Mucosa of gallbladder (tissue), 1 donor: ENCODE measurements at places on chromosomes 4 and X.

DNA sequence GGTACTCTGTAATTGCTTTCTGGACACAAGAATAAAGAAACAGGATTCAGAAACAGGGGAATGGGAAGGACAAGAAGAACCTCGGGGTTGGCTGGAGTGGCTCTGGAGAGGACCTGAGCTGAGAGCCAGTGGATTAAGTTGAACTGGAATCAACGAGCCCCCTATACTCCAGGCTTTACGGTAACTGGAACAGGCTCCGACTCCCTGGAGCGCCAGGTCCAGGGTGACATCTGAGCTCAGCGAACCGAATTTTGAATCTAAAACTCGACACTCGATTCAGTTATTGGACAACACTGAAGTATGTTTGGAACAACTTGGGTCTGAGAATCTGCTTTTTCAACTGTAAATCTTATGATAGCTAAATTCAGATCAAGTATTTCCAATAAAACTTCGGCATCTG, 23.9 kb downstream of the HMX1 start:
- DNase-seq, result no peak

GRCh38 chr4:57100979-57101651, 9.1 kb downstream of the IGFBP7 start:
- DNase-seq, result no peak

DNA sequence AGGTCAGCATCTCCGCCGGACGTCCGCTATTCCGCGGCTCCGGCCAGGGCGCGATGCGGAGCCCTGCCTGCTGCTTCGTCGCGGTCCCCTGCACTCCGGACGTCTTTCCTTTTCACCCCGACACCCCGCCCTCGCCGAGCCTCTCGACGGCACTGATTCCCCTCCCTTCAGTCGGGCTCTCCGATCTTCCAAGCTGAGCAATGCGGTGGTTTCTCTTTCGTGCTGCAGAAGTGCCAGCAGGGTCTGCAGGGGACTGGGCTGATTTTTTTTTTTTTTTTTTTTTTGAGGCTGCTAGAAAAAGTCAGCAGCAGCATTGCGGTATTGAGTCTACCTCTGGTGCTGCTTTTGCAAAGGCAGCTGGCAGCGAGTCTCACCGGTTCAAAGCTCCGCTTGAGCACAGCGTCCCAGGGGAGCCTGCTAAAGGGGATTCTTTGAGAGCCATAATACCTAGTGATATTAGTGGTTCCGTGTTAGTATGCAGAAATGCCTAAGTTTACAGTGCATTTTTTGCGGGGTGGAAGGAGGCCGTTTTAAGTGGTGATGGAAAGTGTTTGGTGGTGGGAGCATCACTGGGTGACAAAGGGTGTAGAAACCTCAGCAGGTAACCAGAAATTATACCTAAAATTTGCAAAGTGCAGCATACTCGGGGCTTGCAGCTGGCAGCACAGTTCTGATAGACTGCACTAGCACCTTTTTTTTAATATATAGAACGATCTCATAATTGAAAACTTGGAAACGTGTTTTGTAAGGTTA, 969 bp downstream of the STIM2 start:
- peak; percentile 70 for DNase-seq

- no peak for DNase-seq
Observed at GRCh38 chrX:88605222-88605583, 141.8 kb upstream of the CPXCR1 start.

GRCh38 chr4:181859439-181859838, 383.8 kb upstream of the TENM3 start:
- DNase-seq, result no peak

DNA sequence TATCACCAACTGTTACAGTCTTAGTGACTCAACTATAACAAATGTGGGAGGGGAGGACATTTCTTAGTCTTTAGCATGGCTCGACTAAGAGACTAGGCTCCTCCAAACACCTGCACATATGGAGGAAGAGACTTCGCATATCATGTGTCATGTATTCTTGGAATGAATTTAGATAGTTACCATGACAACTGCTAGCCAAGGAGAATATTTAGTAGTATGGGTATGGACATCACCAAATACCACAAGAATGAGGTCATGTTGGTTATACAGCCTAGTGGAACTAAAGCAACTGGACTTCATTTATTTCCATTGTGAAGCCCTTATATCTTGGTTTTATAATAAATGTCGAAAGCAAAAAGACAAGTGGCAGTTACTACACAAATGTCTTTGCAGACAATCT, 512.3 kb downstream of the CFAP47 start:
- DNase-seq, result no peak

GRCh38 chr4:54076673-54077072, 12.3 kb upstream of the CHIC2 start:
- no peak for DNase-seq

DNA sequence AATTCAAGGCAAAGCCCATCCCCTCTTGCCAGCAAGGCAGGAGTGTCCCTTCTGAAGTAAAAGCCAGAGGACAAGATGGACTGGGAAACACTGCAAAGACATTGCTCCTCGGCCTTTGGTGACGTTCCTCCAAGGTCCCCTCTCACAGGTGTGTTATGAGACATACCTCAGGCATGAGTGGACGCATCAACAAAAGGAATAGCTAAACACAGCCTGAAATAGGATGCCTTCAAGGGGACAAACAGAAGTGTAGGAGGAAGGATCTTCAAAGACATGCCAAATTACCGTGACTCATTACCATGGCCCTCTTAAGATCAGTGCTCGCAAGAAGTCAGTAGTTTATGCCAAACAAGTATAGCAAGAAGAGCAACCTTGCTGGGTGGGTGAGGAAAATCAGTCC, 6.0 kb upstream of the IDS start:
- no peak for DNase-seq

DNA sequence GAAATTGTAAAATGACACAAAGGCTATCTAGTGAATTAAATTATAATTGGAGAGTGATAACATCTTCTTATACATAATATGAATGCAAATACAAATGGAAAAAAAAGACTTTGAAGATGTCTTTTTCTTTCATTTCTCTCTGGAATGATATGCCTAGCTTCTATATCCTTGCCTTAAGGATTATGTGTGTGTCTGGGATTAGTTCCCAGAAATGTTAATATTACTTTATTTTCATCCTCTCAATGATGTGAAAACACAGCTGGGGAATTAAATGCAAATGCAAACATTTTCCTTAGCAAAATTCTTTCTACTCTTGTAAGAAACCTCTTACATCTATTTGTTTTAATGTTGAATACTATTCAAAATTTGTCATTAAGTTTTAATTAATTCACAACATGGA, 441.9 kb downstream of the FSTL5 start:
- no peak for DNase-seq

- DNase-seq, result peak; percentile 86
Observed at GRCh38 chrX:68827848-68828624, 785 bp upstream of the EFNB1 start.

DNA sequence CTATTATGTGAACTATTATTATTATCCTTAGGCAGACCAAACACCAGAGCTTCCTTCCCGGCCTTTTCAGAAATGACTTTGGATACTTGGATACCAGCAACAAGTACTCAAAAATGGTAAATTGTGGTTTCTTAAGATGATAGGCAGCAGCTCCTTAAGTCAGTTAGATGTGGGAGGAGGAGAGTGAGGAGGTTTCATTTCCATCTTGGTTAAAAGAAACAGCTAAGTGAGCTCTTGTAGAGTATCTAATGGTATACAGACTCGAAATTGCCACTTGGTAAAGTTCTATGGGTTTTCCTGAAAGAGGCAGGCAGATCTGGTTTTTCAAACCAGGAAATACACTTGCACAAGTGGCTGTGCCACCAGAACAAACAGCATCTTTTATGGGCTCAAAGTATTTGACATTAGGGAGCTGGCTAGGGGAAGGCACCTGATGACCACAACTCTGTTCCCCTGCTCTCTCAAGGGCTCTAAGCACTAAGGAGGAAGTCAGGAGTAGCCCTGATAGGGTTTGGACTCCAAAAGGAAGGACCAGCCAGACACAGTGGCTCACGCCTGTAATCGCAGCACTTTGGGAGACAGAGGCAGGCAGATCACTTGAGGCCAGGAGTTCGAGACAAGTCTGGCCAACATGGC, 130.9 kb downstream of the TMEM164 start:
- no peak for DNase-seq

- no peak for DNase-seq
Observed at GRCh38 chrX:15114743-15115566, 154.9 kb downstream of the ASB9 start.

- no peak for DNase-seq
Observed at GRCh38 chr4:95087657-95088455, 330.1 kb downstream of the BMPR1B start.

DNA sequence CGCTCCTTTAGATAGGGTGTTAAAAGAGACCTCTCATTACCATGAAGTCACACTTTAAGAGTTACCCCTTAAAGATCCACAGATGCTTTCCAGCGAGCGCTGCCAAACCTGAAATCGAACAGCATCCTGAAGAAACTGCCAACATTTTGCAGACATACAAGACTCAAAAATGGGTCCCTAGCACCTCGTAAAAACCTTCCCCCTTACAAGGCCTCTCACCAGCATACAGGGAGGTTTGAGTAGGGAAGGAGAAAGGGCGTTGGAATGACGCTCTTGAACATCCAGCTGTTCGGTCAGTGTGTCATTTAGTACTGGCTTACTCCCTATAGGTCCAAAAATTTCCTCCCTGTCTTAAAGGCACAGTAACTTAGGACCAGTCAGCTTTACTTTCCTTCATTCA, 45.3 kb upstream of the PGRMC1 start:
- no peak for DNase-seq

DNA sequence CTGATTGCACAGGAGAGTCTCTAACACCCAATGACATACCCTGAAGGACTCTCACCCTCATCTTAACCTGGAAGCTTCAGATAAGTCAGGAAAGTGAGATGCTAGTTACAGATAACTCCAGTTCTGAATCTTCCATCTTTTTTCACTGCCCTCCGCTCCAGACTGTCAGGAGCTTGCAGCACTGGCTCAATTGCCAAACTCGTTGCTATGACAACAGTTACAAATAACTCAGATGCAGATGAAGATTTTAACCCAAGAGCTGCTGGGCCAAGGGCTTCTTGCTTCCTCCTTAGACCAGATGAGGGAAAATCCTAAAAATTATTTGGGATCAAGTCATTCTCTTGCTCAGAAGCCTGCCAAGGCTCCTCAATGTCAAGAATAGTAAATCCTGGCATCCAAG, 109.1 kb upstream of the HUWE1 start:
- DNase-seq, result no peak

- no peak for DNase-seq
Observed at GRCh38 chr4:120683897-120684540, 238.5 kb downstream of the PRDM5 start.

- DNase-seq, result peak; percentile 7
Observed at GRCh38 chr4:152104356-152104755, 343.5 kb upstream of the GATB start.

DNA sequence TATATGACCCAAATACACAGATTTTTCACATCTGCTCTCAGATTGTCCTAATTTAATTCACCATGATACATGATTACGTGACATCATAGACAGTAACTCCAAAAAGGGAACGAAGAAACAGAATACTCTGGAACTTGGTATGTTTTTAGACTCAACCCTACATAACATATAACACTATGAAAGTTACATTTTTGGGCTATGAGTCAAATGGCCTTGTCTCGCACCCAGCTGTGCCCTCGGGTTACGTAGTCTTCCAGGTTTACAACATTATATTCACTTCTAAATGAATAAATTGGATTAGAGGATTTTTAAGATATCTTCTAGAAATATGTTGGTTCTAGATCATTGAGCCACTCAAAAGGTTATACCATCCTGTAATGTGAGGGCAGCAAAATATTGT, 2089.6 kb upstream of the TENM3 start:
- DNase-seq, result no peak

GRCh38 chr4:140641789-140642439, 73.2 kb upstream of the UCP1 start:
- DNase-seq, result peak; percentile 45

GRCh38 chr4:64156253-64156652, 253.0 kb downstream of the TECRL start:
- DNase-seq, result no peak

DNA sequence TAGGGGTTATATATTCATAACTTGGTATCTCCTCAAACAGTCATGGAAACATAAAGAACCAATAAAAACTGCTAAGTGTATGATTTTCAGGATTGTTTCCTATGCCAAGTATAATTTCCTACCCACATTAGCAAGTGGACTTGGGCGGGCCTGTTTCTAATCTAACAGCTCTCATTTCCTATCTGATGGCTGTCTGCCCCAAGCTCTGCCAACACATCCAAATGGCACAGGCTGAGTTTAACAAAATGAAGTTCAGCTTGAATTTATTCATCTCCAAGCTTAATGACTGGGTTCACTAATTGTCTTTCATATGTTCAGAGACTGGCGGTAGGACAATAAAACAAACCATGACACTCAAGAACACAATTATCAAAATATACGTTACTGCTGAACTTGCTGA, 55.5 kb upstream of the S100G start:
- DNase-seq, result no peak

DNA sequence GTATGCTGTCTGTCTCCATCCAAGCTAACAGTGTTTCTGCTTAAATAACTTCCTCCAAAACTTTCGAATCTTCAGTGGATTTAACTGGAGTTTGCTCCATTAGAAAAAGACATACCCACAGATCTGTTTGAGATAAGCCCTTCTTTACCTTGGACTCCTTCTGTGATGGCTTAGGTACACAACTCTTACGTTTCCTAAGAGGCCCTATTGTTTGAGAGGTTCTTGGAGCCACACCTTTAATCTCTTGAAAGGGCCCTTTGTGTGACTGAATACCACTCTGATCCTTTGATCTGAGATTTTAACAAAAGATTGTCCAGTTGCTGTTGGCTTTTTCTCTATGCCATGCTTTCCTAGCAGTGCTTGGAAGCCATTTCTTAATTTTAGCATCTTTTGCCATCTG, 92.5 kb downstream of the AKAP4 start:
- no peak for DNase-seq

DNA sequence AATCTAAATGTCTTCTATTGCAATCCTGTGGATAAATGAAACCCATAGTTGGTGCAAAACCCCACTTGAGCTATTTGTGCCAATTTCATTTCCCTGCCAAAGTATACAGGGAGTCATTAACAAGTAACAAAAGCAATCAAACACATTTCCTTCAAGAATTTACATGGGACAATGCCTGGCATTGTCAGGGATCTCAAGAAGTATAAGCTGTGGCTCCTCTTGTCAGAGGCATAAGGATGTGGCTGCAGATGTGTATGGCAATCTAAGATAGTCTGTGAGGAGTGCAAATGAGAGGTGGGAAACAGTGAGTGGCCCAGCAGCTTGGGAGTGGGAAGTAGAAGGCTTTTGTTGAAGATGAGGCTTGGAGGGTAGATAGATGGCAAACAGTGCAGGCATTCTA, 58.0 kb upstream of the SCML1 start:
- DNase-seq, result no peak

DNA sequence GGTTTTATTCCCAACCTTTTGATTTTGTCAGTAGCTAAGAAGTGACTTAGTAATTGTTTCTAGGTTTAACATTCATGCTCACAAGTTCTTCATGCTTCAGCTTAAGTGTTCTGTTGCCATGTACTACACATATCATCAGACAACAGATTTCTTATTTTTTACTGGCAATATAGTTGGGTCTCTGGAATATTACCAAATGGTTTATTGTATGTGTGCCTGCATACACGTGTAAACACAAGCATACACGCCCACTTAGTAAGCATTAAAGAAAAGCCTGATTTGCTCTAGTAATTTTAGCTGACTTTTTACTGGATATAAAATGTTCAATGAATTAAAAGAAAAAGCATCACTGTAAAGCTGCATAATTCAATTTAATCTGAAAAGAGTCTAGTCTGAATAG, 199.8 kb downstream of the CAMK2D start:
- DNase-seq, result no peak
